Progenitor cell of endocrine pancreas (in vitro differentiated cells): ENCODE measurements at places on chromosomes 13 and 19. TPM values are rescaled to one million over a fixed set of nuclear protein-coding genes. Genes with fewer than 3 reads are reported as not detected.

GDF15 gene
- 10.5 and 14.4 TPM in 2 replicates for total RNA-seq

PODNL1 gene
- not detected in 2 replicates for total RNA-seq

CEACAM20 gene
- total RNA-seq, result not detected in 2 replicates

ZSCAN4 gene
- not detected in 2 replicates for total RNA-seq

AMER2 gene
- 0.05 and 0.07 TPM in 2 replicates for total RNA-seq

GAS6 gene
- 11.5 and 13.8 TPM in 2 replicates for total RNA-seq

TDRD12 gene
- 0.29 and 0.33 TPM in 2 replicates for total RNA-seq

PCSK4 gene
- 32.9 and 37.7 TPM in 2 replicates for total RNA-seq

FCER2 gene
- not detected in 2 replicates for total RNA-seq

DNA sequence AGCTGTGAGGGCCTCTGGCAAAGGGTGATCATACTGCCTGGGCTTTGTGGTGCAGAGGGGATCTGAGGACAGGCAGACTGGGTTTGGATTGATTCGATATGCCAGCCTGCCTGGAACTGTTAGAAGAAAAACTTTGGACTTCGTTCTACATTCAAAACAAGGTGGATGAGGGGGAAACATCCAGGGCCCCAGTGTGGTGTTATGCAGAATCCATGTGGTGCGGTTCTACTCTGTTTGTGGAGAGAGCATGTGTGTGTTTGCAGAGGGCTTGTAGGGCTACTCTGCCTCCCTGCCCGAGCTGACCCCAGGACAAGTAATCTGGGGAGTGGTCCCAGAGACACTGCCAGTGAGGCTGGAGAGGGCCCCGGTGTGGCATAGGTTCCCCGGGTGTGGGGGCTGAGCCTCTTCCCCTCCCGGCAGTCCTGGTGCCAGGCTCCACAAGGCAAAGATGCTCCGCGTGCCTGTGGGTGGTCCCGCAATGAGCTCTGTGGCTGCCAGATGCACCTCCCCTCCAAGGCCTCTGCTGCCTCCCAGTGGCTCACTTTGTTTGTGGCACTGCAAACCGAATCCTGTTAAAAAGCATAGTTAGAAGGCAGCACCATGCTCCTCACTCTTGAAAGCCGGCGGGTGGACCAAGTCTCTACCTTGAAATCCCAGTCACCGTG, 22.3 kb upstream of the TFDP1 start:
- H3K27ac ChIP-seq, result peak overlapping the region; percentile 86
- peaks cover 4% of the 10 kb centered on the region for H3K27me3 ChIP-seq
- peak; percentile 57 for DNase-seq

GRCh38 chr13:36981156-36981743, 17.9 kb downstream of the ALG5 start:
- peak overlapping the region; percentile 82 for H3K27ac ChIP-seq
- H3K4me3 ChIP-seq, result no peak overlapping the region
- H3K4me1 ChIP-seq, result no peaks in the 10 kb centered on the region
- no peaks in the 10 kb centered on the region for H3K27me3 ChIP-seq
- DNase-seq, result no peak

DNA sequence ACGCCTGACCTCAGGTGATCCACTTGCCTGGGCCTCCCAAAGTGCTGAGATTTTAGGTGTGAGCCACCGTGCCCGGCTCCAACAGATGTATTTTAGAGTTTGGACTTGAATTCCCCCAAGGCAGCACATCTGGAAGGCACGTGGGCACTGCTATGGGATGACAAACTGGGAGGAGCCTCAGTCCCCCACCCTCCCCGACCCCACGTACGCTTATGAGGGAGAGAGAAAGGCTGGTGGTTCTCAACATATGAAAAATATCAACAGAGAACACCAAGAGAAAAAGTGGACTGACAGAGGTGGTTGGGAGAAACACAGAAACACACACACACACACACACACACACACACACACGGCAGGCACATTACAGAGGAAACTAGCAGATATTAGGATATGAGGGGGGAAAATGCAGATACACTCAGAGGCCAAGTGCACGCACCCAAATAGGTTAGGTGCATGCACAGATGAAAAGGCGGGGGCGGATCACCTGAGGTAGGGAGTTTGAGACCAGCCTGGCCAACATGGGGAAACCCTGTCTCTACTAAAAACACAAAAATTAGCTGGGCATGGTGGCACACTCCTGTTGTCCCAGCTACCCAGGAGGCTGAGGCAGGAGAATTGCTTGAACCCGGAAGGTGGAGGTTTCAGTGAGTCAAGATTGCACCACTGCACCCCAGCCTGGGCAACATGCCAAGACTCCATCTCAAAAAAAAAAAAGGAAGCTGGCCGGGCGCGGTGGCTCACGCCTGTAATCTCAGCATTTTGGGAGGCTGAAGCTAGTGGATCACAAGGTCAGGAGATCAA, 3.2 kb downstream of the STX10 start:
- no peak overlapping the region for H3K4me3 ChIP-seq
- no peaks in the 10 kb centered on the region for H3K36me3 ChIP-seq
- H3K27me3 ChIP-seq, result no peaks in the 10 kb centered on the region
- H3K4me1 ChIP-seq, result peaks cover 10% of the 10 kb centered on the region
- DNase-seq, result no peak

- no peaks in the 10 kb centered on the region for H3K4me1 ChIP-seq
- H3K27ac ChIP-seq, result no peak overlapping the region
- no peaks in the 10 kb centered on the region for H3K36me3 ChIP-seq
- no peak for DNase-seq
These were observed 80.8 kb downstream of the KL start for GRCh38 chr13:33096886-33097605.

DNA sequence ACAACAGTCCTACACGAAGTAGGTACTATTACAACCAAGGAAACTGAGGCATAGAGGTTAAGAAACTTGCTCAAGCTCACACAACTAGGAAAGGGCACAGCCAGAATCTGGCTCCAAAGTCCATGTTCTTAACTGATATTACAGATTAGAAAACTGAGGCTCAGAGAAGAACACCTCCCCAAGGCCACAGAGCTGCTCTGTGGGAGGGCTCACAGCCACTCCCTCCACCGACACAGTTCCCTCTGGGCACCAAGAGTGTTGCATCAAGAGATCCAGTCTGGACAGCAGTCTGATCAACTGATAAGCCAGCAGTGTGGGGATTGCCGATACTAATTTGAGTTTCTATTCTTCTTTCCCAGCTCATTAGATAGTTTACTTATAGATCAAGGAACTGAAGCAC, 29.5 kb downstream of the SLC15A1 start:
- H3K4me3 ChIP-seq, result no peak overlapping the region
- no peaks in the 10 kb centered on the region for H3K36me3 ChIP-seq
- peaks cover 19% of the 10 kb centered on the region for H3K27me3 ChIP-seq
- no peaks in the 10 kb centered on the region for H3K4me1 ChIP-seq
- DNase-seq, result no peak
- no peak overlapping the region for H3K27ac ChIP-seq

DNA sequence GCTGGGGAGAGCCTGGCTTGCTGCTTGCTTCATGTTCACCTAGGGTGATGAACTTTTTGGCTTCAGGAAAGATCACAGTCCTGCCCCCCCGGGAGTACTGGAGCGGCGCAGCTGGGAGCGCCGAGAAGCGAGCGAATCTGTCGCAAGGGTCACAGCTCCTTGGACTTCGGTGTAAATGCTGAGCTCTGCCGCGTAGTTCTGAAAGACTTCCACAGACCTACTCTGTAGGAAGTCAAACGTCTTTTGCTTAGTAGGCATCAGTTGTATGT, 2.7 kb downstream of the ING1 start:
- peak overlapping the region; percentile 99 for H3K4me3 ChIP-seq
- peaks cover 11% of the 10 kb centered on the region for H3K36me3 ChIP-seq
- no peaks in the 10 kb centered on the region for H3K27me3 ChIP-seq
- H3K27ac ChIP-seq, result peak overlapping the region; percentile 97
- H3K4me1 ChIP-seq, result peaks cover 17% of the 10 kb centered on the region
- no peak for DNase-seq

GRCh38 chr19:55467236-55468053, 2.9 kb upstream of the C19orf85 start:
- no peak overlapping the region for H3K27ac ChIP-seq
- H3K4me1 ChIP-seq, result no peaks in the 10 kb centered on the region
- no peak overlapping the region for H3K4me3 ChIP-seq

DNA sequence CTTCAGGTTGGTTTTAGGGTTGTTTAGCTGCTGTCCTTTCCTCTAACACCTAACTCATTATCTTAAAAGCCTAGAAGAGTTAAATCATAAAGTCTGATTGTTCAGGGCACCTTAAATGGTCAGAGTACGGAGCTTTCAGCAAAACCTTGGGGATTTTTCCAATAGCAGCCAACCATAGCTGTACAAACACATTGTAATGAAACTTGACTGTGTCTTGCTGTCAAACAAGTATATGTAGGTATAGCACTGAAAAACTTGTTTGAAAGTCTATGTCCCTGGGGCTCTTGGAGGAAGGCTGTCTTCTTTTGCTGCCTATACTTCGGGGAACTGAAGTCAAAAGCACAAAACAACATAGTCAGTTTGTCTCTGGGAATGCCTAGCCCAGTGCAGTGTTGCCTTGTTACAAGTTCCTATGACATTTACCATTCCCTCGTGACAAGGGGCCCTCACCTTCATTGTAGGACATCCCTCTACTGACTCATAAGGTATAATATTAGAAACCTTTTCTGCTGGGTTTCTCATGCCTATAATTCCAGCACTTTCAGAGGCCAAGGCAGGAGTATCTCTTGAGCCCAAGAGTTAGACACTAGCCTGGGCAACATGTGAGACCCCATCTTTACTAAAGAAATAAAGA, 474.5 kb upstream of the NBEA start:
- H3K36me3 ChIP-seq, result no peaks in the 10 kb centered on the region
- H3K4me3 ChIP-seq, result no peak overlapping the region
- peaks cover 5% of the 10 kb centered on the region for H3K27me3 ChIP-seq
- peaks cover 9% of the 10 kb centered on the region for H3K4me1 ChIP-seq
- DNase-seq, result no peak
- H3K27ac ChIP-seq, result no peak overlapping the region

- no peaks in the 10 kb centered on the region for H3K4me1 ChIP-seq
- H3K27ac ChIP-seq, result no peak overlapping the region
- no peak for DNase-seq
These were observed 79.7 kb downstream of the GADD45B start for GRCh38 chr19:2555422-2556220.

DNA sequence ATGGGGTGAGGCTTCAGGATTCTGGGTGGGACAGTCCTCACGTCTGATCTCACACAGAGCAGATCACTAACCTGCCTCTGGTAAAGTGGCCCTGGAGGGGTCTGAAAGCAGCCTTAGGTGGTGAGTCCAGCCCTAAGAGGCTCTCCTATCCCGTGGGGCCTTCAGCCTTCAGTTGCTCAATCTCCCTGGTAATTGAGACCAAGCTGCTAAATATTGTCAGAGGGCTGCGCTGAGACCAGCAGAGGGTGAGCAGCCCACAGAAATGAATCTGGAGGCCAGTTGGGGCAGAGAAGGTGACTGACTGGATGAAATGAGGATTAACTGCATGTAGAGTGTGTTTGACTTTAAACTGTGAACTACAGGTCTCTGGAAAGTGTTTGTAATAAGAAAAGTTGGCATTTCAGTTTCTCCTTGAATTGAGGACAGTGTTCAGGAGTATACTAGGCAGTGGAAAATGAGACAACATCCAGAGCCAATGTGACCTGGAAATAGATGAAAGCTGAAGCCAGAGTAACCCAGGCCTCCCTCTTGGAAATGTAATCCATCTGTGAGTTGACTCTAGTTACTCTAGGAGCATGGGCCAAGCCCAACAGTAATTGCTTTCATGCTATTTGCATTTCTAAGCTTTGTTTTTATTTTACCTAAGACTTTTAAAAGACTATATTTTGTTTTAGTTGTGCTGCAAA, 14.3 kb upstream of the HSPH1 start:
- peaks cover 6% of the 10 kb centered on the region for H3K27me3 ChIP-seq
- H3K4me1 ChIP-seq, result no peaks in the 10 kb centered on the region
- no peaks in the 10 kb centered on the region for H3K36me3 ChIP-seq

- DNase-seq, result no peak
- no peak overlapping the region for H3K27ac ChIP-seq
- H3K4me3 ChIP-seq, result no peak overlapping the region
- peaks cover 10% of the 10 kb centered on the region for H3K27me3 ChIP-seq
- H3K4me1 ChIP-seq, result peaks cover 3% of the 10 kb centered on the region
These were observed 136.3 kb upstream of the VSTM2B start for GRCh38 chr19:29389495-29389894.

DNA sequence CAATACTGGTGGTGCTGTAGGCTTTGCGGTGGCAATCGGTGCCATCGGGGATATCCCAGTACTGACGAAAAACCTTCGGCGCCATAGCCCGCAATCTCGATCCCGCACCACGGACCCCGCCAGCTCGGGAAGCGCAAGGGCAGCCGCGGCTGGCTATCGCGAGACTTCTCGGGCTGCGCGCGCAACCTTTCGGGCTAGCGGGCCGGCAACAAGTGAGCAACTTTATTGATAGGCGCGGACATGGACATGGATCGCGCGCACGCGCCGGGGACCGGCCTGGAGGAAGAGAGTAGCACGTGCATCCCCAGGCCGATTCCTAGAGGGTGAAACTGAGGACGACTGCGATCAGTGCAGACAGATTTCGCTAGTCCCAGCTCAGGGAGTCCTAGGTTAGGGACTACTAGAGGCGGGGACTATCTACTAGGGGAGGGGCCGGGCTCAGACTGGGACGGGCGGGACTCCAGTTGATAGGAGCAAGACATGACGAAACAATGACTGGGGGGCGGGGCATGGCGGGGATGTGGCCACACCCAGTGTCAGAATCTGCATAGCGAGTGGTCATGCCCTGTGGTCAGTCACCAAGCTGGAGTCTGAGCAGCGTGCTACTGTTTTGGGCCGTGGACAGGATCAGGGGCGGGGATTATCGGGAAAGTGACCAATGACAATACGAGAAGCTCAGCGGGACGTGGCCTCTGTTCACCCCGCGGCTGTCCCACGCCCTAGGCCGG, at the start of gene NDUFA11:
TSS of gene NDUFA11 (minus strand) at position 167 of the 728 bp plus-strand sequence. CDS start at position 85, 82 bp downstream.
- peak; percentile 95 for DNase-seq
- H3K27me3 ChIP-seq, result no peaks in the 10 kb centered on the region
- H3K27ac ChIP-seq, result peak within 1 kb of the TSS; percentile 99
- H3K36me3 ChIP-seq, result peaks cover 4% of the 10 kb centered on the region
- H3K4me3 ChIP-seq, result peak within 1 kb of the TSS; percentile 92

- no peak overlapping the region for H3K27ac ChIP-seq
- H3K4me1 ChIP-seq, result no peaks in the 10 kb centered on the region
- H3K4me3 ChIP-seq, result no peak overlapping the region
- peaks cover 2% of the 10 kb centered on the region for H3K36me3 ChIP-seq
- DNase-seq, result no peak
- H3K27me3 ChIP-seq, result peaks cover 36% of the 10 kb centered on the region
These were observed 8.0 kb downstream of the APC2 start for GRCh38 chr19:1457892-1458291.

DNA sequence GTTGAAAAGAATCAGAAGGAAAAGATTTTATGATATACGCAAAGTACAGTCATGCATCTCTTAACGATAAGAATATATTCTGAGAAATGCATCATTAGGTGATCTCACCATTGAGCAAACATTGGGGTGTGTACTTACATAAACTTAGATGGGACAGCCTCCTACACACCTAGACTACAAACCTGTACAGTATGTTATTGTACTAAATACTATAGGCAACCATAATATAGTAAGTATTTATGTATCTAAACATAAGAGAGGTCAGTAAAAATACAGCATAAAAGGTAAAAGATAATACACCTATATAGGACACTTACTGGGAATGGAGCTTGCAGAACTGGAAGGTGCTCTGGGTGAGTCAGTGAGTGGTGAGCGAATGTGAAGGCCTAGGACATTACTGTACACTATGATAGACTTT, 254.6 kb downstream of the SPRY2 start:
- no peak overlapping the region for H3K4me3 ChIP-seq
- no peak for DNase-seq
- H3K27me3 ChIP-seq, result no peaks in the 10 kb centered on the region
- H3K4me1 ChIP-seq, result peaks cover 25% of the 10 kb centered on the region
- peak overlapping the region; percentile 33 for H3K27ac ChIP-seq

- peaks cover 15% of the 10 kb centered on the region for H3K4me1 ChIP-seq
- H3K27ac ChIP-seq, result no peak overlapping the region
- peaks cover 3% of the 10 kb centered on the region for H3K36me3 ChIP-seq
These were observed 2.8 kb downstream of the SWSAP1 start for GRCh38 chr19:11377237-11377636.
